AG09319 (cell line): ENCODE measurements at places on chromosomes 2 and 18.

GRCh38 chr2:234479465-234479864 lies 17.4 kb downstream of the ARL4C start:
- DNase-seq: no peak

- DNase-seq: no peak
Observed at GRCh38 chr18:46110406-46110805, 6.2 kb downstream of the HAUS1 start.

GRCh38 chr18:29629493-29630036 lies 1413.0 kb downstream of the DSC3 start:
- DNase-seq: no peak

GRCh38 chr2:200509235-200509611 lies 645 bp downstream of the KCTD18 start:
- DNase-seq: no peak

DNA sequence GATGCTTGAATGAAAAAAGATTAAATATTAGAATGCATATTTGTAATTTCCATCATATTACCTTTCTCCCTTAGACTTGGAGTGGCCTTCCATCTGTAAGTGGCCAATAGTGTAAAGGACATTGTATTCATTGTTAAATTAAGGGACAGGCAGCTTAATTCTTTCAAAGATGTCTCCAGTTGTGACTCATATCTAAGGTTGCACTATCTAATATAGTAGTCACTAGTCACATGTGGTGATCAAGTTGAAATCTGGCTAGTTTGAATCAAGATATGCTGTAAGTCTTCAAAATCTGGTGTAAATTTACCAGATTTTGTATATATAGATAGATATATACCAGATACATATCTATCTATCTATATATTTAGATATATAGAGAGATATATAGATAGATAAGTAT lies 52.4 kb upstream of the AGPS start:
- no peak for DNase-seq

DNA sequence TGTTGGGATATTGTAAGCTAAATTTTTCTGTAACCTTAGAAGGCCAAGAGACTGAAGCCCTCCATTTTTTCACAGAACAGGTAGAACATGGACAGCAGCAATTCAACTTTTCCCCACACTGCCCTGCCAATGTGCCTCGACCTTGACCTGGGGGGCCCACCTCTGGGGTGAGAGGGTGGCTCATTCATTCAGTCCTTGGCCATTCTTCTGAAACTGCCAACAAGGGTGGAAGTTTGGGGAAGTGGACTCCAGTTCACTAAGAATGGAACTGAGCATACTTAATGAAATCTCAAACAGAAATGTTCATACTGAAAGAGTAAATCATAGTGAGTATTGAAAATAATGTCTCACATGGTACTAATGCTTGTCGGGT lies 1.1 kb downstream of the EEF1B2 start:
- DNase-seq: no peak

GRCh38 chr18:32919799-32920198 lies 147.0 kb upstream of the KLHL14 start:
- DNase-seq: no peak

DNA sequence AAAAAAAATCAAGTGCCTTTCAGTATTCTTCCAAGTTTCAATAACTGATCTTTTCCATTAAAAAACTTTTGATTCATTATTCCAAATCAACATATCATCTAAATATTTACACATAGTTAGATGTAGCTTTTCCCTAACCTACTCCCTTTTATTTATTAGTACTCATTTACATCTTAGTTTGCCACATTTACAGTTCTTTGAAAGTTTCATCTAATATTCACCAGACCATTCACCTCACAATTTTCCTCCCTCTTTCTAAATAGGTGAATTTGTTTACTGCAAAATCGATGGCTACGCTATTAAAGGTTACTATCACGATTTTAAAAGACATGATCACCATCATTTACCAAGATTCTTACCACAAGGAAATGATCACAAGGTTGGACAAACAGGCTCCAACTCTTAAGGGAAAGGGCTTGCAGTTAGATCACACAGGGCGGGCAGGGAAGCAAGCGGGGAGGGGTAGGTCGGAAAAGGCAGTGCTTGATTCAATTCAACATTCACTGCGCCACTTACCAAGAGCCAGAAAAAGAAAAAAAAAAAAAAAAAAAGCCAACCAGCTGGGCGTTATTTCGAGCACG lies 654 bp upstream of the MARCHF7 start:
- no peak for DNase-seq

DNA sequence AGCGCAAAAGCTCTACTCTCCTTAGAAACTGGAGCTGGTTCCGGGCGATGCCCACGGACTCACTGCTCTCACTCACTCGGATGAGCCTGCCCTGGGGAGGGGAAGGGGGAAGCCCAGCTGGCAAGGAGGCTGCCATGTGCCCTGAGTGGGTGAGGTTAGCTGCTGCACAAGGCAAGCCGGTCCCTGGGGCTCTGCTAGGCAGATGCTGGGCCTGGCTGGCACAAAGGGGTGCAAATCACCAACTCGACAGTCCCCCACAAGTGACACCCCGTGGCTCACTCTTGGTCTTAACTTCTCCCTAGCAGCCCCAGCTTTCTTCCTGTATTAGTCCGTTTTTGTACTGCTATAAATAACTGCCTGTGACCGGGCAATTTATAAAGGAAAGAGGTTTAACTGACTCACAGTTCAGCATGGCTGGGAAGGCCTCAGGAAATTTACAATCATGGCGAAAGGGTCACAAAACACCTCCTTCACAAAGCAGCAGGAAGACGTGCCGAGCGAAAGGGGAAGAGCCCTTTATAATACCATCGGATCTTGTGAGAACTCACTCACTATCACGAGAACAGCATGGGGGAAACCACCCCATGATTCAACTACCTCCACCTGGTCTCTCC lies 33.2 kb downstream of the ADCY3 start:
- no peak for DNase-seq

- DNase-seq: no peak
Observed at GRCh38 chr18:48934723-48935432, 15.9 kb downstream of the SMAD7 start.

DNA sequence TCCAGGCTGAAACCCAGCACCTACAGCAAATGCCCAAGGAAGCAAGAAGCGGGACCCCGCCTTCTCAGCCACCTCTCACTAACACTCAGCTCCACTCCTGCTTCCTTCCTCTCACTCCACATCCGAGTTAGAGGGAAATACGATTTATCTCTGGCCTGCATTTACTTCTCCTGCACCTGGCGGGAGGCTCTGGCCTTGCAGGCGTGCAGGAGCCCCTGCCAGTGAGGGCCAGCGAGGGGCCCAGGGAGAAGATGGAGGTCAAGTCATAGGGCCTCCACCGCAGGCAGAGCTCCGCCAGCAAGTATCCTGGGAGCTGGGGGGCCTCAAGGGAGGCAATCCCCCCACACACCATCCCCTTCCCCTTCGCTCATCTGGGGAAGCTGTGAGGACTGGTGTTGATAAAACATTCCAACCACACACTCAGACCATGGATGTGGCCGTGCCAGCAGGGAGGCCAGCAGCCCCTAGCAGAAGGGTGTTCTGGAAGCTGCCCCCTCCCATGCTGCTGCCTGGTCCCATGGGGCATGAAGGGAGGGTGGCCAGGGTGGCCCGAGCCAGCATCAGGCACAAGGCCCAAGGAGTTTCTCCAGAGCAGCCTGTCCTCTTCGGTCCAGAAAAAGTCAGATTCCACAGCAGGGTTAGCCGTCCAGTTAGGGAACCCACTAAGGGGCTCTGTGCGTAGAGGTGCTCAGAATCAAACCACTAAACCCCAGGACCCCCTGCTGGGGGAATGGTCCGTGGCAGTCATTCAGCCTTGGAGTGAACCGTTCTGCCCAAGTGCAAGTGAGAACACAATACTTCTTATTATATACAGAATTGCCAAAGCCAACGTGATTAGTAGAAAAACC lies 91.2 kb downstream of the HDAC4 start:
- no peak for DNase-seq

DNA sequence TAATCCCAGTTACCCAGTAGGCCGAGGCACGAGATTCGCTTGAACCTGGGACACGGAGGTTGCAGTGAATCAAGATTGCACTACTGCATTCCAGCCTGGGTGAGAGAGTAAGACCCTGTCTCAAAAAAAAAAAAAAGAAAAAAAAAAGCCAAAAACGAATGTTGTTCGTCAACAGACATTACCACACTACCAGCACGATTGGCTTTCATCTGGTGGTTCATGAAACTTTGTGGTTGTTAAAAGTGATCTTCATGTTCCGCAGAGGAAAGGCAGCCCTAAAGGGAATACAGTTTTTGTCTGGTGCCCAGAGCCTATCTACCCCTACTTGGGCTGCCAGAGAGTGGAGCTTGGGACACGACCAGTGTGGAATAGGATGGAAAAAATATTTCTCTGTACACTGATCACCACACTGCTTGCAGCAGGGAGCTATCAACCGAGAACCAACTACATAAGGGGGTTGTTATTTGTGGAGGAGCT lies 13.6 kb upstream of the CXCR4 start:
- DNase-seq: no peak

DNA sequence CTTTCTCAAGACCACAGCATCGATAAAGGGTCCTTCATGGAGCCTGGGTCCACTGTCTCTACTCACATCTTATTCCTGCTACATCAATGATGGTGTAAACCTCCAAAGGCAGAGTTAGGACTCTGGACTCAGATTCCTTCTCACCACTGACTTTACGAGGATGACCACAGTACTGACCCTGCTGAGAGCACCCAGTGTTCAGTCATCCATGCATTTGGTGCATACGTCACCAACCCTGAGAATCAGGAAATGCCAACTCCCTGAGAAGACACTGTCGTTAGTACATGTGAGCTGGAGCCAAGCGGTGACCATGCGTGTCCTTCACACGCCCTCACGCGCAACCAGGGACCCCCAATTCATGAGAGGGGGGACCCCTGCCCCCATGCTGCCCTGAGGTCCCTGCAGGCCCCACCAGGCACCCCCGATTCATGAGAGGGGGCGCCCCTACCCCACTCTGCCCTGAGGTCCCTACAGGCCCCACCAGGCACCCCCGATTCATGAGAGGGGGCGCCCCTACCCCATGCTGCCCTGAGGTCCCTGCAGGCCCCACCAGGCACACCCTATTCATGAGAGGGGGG lies 178.4 kb upstream of the TPO start:
- DNase-seq: no peak

GRCh38 chr2:238467062-238467461 lies 40.3 kb downstream of the ASB1 start:
- DNase-seq: no peak

DNA sequence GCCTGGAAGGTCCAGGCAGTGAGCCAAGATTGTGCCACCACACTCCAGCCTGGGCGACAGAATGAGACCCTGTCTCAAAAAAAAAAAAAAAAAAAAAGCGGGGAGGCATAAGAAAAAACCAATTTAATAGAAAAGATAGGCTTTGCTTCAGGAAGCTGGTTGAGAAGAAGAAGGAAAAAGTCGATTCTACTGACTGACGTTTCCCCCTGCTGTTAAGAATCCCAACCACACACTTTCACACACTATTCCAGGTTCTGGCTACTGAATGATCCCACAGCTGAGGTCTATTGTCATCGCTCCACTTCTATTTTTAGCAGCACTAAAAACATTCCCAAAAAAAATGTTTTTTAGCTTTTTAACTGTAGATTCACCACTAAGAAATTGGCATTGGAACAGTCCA lies 6.7 kb upstream of the CHCHD5 start:
- no peak for DNase-seq

GRCh38 chr2:3139906-3140305 lies 237.7 kb downstream of the EIPR1 start:
- no peak for DNase-seq

DNA sequence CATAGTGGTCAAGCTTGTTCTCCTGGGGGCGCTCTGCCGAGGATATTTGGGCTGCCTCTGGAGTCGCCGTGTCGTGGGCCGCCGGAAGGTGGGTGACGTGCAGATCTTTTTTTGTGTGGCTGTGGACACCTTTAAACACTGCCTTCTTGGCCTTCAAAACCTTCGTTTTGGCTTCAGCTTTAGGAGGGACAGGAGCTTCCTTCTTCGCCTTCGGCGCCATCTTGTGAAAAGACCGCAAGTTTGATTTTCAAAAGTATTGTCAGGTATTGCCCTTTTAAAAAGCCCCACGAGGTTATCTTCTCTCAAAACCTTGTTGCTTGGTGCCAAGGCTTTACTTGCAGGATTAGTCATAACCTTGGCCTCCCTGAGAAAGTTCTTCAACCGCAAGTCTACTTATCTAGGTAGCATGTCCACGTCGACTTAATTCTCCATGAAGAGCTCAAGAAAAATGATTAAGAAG lies 20.8 kb downstream of the LAMA3 start:
- no peak for DNase-seq

DNA sequence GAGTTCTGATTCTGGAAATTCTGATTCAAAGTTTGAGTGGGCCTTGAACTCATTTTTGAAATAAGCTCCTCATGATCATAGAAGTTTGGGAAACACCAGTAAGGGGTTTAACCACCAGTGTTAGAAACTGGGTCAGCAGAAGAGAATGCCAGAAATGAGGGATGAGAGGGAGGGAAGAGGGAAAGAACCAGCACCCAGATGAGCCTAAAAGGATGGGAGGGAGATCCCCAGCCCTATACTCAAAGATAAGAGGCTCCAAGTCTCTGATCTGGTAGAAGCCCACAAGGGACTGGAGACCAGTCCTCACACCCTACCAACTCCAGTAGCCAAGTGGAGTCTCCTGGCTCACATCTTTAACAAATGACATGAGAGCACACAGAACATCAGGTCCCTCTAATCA lies 305.0 kb upstream of the NRP2 start:
- DNase-seq: no peak

GRCh38 chr2:990970-991369 lies 40.3 kb downstream of the SNTG2 start:
- no peak for DNase-seq
